NCI-H345 (cell line): ENCODE measurements at places on chromosomes 4 and X.

DNA sequence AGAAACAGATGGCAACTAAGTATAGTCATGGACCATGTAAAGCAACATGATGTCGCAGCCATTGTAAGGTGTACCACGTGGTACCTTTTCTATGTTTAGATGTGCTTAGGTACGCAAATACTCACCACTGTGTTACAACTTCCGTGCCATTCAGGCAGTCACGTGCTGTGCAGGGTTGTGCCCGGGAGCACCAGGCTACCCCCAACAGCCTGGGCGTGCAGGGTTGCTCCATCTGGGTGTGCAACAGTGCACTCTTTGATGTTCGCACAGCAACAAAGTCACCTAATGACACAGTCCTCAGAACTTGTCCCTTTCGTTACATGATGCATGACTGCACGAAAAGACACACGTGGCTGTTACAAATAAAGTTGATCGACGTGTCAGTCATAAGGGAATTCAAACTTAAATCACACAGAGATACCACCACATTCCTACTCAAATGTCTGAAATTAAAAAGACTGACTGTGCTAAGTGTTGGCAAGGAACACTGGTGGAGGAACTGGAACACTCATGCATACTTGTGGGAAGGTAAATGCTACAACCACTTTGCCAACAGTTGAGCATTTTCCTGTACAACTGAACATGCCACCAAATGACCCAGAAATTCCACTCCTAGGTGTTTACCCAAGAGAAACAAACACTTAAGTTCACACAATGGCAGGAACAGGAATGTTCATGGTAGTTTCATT, 24.3 kb downstream of the CPLX1 start:
- peak; percentile 28 for DNase-seq

- no peak for DNase-seq
These were observed 173.6 kb downstream of the HHIP start for GRCh38 chr4:144819591-144819990.

GRCh38 chr4:169799260-169799659, 41.5 kb upstream of the HPF1 start:
- DNase-seq = no peak

- no peak for DNase-seq
These were observed 131.2 kb downstream of the ZNF518B start for GRCh38 chr4:10326075-10326474.

- DNase-seq = no peak
These were observed 531.8 kb downstream of the IL15 start for GRCh38 chr4:142168181-142168580.

GRCh38 chr4:61397174-61397573, 197.0 kb downstream of the ADGRL3 start:
- DNase-seq = no peak

GRCh38 chr4:72918362-72918761, 151.2 kb downstream of the COX18 start:
- DNase-seq = no peak

DNA sequence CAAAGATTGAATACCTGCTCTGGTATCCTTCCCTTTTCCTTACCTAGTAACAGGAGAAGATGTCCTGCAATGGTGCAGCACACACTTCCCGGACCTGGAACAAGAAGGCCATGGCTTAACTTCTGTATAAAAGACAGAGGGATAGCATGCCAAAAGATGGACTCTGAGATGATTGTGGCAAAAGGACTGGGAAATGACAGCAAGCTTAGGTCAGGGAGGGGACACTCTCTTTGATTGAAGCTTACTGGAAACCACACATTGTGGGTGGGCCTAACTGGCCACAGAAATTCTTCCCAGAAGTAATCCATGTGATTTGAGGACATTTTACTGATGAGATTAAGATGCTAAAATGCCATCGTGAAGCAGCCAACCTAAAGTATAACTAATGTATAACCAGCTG, 71.0 kb upstream of the OTUD4 start:
- no peak for DNase-seq

- DNase-seq = peak; percentile 36
These were observed 181.0 kb upstream of the KCNIP4 start for GRCh38 chr4:22129454-22130029.

DNA sequence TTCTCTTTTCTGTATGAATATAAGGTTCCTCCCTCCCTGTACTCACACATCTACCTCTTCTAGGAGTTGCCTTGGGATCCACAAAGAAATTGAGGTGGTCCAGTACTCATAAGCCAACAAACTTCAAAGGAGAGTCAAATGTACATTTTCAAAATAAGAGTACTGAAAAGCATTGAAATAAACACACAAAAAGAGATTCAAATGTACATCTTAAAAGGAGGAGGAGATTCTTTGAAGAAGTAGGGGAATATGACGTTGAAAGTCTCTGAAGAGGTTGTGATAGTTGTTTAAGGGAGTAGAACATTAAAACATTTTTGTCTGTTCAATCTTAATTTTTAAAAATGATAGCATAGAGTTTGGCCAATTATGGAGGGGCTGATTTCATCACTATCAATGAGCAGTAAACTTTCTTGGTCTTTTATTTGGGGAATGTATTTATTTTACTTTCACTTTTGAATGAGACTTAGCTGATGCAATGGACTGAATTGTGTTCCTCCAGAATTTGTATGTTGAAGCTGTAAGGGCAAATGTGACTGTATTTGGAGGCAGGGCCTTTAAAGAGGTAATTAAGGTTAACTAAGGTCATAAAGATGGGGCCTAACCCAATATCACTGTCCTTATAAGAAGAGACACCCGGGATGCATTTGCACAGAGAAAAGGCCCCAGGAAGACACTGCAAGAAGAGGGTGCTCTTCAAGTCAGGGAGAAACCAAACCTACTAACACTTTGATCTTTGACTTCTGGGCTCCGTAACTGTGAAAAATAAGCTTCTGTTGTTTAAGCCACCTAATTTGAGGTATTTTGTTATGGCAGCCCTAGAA, 226.3 kb upstream of the PGRMC2 start:
- no peak for DNase-seq

DNA sequence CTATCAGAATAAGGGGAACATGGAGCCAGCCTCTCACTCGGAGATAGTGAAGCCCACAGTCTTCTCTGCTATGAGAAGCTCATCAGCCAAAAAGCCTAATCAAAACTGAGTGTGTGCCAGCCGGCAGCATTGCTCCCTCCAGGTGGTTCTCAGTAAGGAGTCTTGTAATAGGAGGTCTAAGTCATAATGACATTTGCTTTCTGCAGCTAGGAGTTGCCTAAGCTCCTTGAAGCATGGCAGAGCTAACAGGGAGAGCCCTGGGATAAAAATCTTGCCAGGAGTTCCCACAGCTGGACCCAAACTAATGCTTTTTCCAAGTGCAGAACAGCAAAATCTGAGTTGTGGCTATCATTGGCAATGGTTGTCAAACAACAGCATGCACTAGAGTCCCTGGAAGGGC, 245.2 kb downstream of the SPATA18 start:
- no peak for DNase-seq
